ENCODE measurements at places on chromosomes 7 and 10.

DNA sequence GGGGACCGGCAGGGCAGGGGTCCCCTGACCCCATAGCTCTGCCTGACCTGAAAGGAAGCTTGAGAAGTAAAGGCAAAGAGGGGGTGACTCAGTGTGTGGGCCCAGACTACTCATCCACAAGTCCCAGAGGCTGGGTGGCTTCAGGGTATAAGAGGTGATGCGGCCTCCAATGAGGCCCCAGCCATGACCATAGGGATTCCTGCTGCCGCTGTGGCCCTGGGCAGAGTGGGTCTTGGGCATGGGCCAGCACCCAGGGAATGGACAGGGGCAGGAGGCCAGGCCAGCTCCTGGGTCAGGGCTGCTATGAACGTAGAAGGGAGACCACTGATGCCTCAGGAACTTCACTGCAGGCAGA is 64.4 kb upstream of the EBF3 start:
- DNase-seq, result no peak

DNA sequence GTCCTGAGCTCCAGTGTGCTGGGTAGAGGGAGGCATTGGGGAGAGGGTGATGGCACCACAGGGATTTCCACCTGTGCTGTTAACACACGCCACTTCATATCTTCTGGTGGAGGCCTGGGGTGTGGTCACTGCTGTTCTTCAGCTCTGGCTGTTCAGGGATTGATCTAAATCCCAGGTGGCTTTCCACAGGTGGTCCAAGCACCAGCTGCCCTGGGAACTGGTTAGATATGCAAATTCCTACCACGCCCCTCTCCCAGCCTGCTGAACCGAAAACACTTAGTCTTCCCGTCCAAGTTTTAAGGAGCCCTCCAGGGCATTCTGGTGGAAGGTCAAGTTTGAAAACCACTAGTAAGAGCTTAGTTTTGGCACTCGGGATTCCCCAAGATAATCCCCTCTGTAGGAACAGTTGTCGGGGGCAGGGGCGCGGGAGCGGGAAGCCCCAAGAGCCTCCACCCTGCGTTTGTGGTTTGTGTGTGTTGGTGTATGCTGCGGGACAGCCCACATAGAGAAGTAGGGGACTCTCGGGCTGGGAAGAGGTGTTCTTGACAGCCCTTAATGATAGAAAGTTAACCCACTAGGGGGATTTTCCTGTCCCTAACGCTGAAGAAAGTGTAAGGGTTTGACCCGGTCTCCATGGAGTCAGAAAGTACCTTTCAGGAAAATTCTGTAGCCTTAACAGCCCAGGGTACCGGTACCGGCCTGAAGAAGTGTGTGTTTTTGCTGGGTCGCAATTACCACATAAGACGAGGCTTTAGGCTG is 5.1 kb downstream of the DEPP1 start:
- DNase-seq, result no peak

- DNase-seq, result no peak
Measured at GRCh38 chr7:25303281-25304181, 75.2 kb upstream of the NPVF start.

DNA sequence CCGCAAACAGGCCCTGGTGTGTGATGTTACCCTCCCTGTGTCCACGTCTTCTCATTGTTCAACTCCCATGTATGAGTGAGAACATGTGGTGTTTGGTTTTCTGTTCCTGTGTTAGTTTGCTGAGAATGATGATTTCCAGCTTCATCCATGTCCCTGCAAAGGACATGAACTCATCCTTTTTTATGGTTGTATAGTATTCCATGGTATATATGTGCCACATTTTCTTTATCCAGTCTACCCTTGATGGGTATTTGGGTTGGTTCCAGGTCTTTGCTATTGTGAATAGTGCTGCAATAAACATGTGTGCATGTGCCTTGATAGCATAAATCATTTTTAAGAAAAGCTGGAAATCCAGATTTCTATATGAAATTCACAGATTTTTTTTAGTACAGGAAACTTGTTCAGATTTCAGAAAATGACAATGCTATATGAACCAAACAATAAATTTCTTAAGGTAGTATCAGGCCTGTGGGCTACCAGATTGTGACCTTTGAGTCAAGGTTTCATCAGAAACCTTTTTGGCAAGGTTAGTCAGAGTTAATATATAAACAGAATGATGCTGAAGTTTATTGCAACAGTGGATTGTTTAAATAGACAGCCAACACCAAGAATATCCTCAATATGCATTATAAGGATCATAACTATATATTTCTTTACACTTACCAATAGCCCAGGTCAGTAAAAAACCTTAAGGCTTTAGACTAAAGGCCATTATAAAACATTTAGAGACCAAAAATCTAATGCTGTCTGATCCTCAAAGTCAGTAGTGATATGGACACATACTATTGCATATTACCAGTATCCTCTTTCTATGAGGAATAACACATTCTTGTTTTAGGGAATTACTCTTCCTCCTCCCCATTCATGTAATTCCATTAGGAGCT is 68.7 kb upstream of the PAPSS2 start:
- DNase-seq, result no peak

DNA sequence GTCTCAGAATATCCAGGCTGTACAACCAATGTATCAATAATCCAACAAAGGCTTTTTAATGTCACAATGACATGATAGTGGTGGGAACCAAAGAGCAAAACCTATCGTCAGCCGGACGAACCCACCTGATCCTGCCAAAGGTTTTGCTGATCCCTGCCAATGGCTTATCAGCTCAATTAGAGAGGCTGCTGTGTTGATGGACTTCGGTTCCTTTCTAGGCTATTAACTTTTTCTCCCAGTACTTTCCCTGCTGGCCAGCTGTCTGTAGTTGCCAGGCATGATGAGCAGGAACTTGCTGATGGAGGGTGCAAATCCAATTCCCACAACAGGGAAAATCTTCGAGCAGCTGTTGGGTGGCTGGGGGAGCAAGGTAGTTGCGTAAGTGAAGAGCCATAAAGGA is 2.4 kb downstream of the LMOD2 start:
- DNase-seq, result no peak

DNA sequence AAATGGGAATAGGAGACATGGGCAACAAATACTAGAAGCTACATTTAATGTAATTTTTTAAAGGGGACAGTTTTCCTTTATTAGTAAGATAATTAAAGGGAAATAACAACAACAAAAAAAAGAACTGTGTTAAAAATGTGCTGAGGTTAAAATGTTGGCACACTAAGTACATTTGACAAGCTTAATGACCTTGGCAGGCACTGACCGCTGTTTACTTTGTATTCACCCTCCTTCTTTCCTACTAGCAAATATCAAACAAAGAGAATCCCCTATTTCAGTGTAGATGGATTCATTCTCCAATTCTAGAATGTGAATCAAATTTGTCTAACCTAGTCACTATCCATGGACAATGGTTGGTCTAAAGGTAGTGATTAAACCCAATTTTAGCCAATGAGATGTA is 77.5 kb upstream of the TOMM7 start:
- DNase-seq, result no peak

- DNase-seq, result no peak
Measured at GRCh38 chr7:85457911-85458310, 271.1 kb upstream of the SEMA3D start.

DNA sequence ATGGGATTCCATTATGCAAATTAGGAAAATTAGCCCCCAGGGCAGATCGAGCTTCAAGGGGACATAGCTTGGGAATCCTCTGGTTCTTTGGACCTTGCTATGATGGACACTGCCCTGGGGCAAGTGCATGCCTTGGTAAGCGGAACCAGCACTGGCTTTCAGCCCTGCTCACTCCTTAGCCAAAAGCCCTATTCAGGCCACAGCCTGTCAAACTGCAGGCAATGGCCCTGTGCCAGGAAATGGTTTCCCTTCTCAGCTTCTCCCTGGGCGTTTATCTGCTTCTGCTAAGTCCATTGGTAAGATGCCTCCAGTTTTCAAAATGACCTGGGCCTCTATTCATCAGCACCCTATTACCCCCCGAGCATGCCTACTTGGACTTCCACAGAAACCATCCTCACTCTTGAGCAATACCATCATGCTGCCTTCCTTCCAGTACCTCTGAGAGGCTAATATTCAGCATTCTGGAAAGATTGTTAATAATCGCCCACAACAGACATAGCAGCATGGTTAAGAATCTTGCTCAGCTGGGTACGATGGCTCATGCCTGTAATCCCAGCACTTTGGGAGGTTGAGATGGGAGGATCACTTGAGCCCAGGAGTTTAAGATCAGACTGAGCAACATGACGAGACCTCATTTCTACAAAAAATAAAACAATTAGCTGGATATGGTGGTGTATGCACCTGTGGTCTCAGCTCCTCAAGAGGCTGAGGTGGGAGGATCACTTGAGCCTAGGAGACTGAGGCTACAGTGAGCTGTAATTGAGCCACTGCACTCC is 918.6 kb upstream of the AUTS2 start:
- DNase-seq, result no peak

GRCh38 chr7:143884969-143885559 is 16.9 kb downstream of the TCAF1 start:
- no peak for DNase-seq

- no peak for DNase-seq
Measured at GRCh38 chr10:97736403-97736901, 476 bp upstream of the ZFYVE27 start.

DNA sequence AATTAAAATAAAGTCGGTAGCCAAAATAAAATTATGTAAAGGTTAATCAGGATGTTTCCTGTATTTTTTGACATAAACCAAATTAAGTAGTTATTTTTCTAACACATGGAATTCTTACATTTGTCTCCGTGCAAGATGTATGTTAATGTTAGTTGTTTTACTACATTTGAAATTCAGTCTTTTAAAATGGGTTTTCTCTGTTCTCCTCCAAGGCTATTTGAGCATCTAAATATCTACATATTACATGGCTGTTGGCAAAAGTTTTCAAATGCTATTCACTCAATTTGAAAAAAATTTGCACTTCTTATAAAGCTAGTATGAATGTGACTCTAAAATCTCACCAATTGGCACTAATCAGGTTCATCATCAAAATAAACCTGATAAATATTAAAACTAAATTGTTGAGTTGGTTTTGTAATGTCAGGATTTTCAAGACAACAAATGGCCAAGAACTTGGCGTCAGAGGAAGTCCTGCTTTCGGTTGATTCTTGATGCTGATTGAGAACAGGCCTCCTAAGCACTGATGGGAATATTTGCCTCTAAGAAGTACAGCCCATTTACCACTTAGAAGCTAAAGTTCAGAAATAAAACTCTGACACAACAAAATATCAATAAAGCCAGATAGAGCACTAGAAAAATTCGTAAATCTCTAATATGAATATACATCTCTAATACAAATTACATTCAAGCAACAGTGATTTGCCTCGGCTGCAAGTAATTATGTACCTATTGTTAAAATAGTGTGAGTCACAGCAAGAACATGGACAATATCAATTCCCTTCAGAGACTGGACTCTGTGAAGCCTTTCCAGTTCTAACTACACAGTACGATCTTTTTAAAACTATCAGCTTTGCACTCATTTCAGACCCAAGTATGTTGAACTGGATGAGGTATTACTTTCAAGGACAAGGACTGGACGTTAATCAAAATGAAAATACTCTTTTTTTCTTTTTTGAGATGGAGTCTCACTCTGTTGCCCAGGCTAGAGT is 733.1 kb upstream of the C7orf33 start:
- no peak for DNase-seq

- DNase-seq, result no peak
Measured at GRCh38 chr7:153616711-153617325, 435.4 kb upstream of the DPP6 start.

GRCh38 chr7:74286131-74286530 is 3.1 kb upstream of the CLIP2 start:
- no peak for DNase-seq

Measured in T-helper 2 cell (primary cell).